ENCODE measurements at places on chromosomes 11 and 22.

DNA sequence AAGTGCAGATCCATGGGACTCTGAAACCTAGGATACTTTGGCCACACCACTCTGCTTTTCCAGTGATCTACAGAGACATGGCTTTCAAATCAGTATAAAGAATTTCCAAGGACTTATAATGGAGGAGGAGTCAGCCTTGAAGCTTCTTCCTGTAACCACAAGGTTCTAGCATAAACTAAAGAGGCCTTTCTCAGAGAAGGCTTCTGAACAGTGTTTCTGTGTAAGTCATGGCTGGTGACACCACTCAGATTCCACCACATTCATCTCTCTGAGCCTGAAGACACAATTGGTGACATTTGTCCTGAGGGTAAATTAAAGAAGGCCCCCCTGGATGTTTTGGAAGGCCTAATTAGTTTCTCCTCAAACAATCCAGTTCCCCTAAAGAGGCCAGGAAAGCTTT lies 29.0 kb upstream of the ADORA2A start:
- DNase-seq = no peak

DNA sequence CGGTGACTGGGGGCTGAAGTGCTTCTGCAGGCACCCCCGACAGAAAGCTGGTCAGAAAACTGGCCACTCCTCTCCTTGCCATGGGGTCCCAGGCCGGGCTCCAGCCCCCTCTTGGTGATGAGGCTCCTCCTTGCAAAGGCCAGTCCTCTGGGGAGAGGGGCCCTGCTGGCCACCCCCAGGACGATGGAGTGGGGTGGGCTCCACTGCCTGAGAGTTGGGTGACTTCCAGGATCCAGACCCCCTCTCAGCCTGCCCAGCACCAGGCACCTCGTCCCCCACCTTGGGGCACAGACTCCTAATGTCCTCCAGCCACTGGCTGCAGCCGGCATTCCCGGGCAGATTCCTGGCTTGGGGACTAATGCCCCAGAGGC lies 441 bp upstream of the RPS6KA4 start:
- DNase-seq = no peak

DNA sequence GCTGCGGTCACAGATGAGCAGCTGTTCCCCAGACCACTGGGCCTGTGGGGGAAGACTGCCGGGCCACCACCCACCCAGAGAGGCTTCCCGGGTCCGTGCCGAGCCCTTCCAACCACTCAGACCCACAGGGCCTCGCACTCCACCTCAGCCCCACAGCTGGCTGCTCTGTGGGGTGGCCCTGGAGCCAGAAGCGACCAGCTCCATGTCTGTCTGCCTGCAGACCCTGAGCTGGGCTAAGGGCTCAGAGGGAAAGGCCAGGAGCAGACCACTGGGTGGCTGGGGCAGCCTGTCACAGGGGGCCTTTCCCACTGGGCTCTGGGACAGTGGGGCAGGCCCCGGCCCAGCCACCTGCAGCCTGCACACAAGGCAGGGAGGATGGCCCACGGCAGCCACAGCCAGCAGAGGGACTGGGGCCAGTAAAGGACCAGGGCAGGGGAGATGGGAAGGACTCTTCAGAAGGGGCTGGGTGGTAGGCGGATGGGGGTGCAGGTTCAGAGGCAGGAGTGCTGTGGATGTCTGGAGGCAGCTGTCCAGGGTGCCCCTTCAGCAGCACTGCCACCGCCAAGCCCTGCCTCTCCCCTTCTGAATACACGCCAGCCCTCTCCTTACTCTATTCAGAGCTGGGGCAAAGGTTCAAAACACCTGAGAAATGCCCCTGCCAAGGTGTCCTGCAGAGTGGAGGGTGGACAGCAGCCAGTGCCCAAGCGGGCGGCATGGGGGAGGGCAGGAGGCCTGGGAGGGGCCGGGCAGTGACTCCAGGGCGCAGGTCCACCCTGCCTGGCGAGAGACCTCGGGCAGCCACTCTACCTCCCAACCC lies 32.2 kb downstream of the GNB1L start:
- DNase-seq = no peak

GRCh38 chr11:78940500-78941225 lies 366.0 kb upstream of the NARS2 start:
- no peak for DNase-seq

DNA sequence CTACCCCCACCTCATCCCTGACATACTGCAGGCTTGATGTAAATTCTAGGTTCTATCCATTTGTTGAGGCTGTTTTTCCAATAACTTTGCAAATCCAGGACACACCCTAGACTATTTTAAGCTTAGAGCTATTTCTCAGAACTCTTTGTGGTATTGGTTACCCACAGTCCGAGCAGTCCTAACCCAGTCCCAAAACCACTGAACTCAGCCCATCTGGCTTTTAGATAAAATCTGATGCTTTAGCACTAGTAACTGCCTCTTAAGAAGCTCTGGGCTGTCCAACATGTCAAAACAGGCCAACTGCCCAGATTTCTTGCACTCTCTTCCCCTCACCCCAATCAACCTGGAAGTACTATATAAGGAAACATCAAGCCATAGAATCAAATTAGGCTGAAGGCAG lies 344.4 kb upstream of the CADM1 start:
- peak; percentile 83 for DNase-seq

DNA sequence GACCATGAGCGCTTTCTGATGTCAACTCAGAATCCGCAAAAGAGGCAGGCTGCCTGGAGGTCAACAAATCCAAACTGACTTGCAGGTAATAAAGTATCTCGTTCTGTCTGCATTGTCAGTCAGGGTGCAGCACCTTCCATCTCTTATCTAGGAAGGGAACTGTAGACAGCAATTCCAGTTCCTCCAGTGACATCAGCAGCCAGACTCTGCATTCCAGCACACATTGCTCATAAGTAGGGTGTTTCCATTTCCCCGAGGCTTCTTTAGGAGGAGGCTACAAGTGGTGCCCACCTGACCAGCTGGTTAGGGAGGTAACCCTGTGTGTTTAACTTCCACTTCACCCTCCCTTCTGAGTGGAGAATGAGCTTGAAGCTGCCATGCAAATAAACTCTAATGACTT lies 53.3 kb downstream of the NTM start:
- DNase-seq = no peak

- peak; percentile 1 for DNase-seq
Observed at GRCh38 chr22:48520884-48521588, 1306.6 kb downstream of the BRD1 start.

GRCh38 chr22:31530823-31531195 lies 34.5 kb downstream of the SFI1 start:
- DNase-seq = no peak

DNA sequence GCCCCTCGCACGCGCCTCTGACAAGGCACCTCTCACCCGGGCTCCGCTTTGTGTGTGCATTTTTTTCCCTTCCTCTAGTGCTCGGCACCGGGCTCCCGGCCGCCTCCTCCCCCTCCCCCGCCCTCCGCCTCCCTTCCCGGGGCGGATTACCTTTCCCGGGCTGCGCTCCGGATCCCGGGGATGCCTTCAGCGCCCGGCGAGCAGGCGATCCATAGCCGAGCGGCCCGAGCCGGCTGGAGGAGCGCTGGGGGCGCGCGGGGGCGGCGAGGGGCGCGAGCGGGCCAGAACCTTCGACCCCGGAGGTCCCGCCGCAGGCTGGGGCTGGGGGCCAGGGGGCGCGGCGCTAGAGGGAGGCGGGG lies 282 bp downstream of the MPPED2 start:
- no peak for DNase-seq

DNA sequence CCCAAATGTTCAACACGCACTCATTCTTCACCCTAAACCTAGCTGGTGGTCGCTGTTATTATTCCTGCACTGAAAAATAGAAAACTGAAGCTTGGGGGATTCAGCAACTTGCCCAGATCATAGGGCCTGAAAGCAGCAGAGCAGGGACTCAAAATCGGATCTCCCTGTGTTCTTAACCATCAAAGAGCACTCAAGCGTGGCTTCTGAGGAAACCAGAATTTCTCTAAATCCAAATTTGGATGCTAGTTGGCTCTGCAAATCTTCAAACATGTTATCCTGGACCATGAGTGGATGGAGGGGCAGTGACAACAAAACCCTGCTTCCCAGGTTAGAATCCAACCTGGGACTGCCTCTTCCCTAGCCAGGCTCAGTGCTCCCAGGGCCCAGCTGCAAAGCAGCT lies 11.6 kb upstream of the ARAP1 start:
- DNase-seq = no peak

DNA sequence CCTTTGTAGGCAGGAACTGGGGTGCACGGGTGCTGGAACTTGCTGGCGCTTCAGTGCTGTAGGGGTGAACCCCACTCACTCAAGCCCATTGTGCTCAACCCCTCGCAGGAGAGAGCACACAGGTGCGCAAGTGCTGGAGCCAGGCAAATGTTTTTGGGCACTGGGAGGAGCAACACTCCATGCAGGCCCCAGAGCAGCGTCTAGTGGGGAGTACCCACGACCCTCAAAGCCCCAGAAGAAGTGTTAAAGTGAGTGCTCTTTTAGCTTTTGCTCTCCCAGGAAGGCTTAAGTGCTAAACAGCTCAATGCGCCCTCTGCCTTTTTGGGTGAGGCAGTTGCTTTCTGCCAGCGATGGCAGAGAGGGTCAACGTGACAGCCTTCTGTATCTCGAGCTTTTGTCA lies 282.2 kb upstream of the ARHGAP42 start:
- DNase-seq = no peak

DNA sequence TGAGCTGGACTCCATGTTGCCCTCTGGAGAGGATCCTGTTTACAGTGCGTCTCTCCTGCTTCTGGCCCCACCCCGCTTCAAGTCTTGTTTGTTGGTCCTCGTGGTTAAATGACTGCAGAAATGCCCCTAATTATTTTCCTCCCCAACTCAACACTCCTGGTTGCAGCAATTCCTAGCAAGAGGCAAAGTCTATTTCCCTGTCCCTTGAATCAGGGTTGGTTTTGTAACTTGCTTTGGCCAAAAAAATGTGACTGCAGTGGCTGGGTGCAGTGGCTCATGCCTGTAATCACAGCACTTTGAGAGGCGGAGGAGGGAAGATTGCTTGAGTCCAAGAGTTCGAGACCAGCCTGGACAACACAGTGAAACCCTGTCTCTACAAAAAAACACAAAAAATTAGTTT lies 41.0 kb upstream of the FGF3 start:
- DNase-seq = no peak

- DNase-seq = no peak
Observed at GRCh38 chr11:104522650-104523049, 358.7 kb upstream of the PDGFD start.

DNA sequence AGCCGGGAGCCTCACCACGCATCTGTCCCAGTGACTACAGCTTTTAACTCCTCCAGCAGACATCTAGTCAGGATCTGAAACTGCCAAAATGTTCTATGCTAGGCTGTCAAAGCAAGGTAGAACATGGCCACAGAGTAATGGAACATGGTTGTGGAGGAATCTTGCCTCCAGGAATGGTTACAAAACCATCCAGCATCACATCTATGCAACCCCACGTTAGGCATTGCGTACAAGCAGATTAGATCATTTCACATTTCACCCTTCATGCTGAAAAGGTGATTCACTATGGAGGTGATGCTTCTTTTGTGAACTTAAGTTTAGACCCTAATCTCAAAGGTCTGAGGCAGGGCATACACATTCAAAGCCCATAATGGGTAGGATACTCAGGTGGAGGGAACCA lies 103.0 kb downstream of the PARVA start:
- DNase-seq = no peak

- no peak for DNase-seq
Observed at GRCh38 chr11:35347173-35347878, 72.0 kb downstream of the SLC1A2 start.

- DNase-seq = no peak
Observed at GRCh38 chr11:36312611-36313472, 16.8 kb downstream of the PRR5L start.

- no peak for DNase-seq
Observed at GRCh38 chr11:36870361-36870760, 272.3 kb upstream of the RAG2 start.

DNA sequence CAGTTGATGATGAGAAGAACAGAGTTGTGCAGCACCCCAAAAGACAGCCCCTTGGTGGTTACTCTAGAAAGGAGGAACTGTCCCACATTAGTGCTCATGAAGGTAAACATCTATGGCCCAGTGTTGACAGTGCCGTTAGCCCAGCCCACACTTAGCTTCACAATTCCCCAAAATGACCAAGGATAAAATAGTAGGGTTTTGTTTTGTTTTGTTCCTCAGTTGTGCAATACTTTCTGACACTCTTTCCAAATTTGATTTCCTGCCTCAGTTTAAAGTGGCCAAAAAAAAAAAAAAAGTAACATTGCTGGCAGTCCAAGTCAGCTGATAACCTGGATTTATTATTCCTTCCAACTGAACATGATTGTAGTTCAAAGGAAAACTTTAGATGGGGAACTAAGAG lies 269.4 kb downstream of the TMEM135 start:
- DNase-seq = no peak

DNA sequence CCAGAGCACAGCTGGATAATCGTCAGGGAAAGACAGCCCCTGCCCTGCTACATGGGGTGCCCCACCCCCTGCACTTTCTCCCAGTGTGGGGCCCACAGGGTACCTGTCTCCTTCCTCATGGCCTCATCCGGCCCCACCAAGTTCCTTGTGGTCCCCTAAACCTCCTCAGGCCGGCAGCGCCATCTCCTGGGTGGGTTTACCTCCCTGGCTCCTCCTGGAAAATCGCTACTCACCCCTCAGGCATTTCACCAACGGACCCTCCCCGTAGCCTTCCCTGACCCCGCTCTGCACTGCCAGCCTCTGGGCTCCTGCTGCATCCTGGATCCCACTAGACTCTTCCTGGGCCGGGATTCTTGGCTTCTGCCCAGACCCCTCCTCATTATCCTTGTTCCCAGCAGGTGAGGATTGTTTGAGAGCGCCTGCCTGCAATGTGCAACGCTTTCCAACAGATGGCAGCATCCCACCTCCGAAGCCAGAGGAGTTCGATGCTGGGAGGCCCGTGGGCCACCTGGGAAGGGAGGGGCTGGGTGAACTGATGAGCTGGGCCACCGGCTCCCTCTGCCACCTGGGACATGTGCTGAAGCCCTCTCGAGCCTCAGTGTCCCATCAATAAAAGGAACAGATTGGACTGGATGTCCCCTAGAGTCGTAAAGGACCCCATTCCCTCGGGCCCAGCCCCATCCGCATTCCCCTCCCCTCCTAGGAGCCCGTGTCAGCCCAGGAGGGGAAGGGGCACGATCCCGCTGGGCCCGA lies 44.2 kb upstream of the TTLL12 start:
- peak; percentile 71 for DNase-seq

- peak; percentile 73 for DNase-seq
Observed at GRCh38 chr11:126317756-126318573, 14.1 kb downstream of the DCPS start.

GRCh38 chr22:22884888-22885840 lies 2.5 kb upstream of the IGLL5 start:
- no peak for DNase-seq

GRCh38 chr11:104286129-104286528 lies 122.2 kb upstream of the PDGFD start:
- DNase-seq = no peak

GRCh38 chr22:33803371-33804282 lies 116.6 kb downstream of the LARGE1 start:
- DNase-seq = no peak

- DNase-seq = no peak
Observed at GRCh38 chr11:70078781-70079616, 882 bp downstream of the ANO1 start.

DNA sequence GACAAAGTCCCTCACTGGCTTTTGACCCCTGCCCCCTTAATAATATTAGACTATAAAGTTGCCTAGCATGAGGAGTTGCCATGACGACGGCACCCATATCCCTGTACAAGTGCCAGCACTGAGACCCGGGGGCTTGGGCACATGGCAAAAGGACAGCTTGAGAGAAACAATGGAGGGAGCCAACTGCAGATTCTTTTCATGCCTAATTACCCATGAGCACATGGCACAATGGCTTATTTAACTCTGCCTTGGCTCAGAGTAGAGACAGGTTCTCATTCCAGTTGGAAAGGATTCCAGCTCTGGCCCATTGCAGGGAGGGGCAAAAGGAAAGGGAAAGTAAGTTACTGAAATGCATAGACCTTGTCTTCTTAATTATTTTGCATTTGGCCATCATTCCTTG lies 261.2 kb upstream of the UBASH3B start:
- no peak for DNase-seq

Measured in OCI-M1 (cell line).